ENCODE measurements at places on chromosomes 7 and 10.

DNA sequence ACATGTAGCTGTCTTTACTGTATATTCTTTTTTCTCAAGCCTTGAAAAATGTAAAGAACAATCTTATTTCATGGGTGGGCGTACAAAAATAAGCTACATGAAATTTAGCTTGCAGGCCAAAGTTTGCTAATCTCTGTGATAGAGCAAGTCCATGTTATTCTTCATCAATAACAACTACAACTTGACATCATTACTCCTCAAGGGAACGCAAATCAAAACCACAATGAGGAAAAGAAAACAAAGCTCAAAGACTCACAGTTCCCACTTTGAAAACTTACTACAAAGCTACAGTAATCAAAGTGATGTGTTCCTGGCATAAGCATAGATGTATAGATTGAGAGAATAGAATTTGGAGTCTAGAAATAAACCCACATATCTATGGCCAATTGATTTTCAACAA is 62.5 kb downstream of the GNA12 start:
- no peak for DNase-seq

DNA sequence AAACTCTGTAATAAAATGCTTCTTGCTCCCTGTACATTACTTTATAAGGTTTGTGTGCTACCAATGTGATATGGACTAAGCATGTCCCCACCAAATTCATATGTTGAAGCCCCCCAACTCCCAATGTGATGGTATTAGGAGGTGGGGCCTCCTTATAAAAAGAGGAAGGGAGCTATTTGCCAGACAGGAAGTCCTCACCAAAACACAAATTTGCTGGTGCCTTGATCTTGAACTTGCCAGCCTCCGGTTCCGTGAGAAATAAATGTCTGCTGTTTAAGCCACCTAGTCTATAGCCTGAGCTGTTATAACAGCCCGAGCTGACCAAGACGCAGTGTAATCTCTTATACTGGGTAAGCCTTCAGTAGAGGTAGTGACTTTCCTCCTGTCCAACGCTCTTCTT is 114.5 kb downstream of the INHBA start:
- no peak for DNase-seq

GRCh38 chr10:48598936-48599829 is 5.7 kb downstream of the ARHGAP22 start:
- DNase-seq: no peak

GRCh38 chr10:87507879-87508483 is 3.3 kb downstream of the MINPP1 start:
- no peak for DNase-seq

GRCh38 chr10:44478040-44478439 is 93.1 kb upstream of the CXCL12 start:
- no peak for DNase-seq

All from lower lobe of right lung (tissue), 2 donors.